Breast epithelium (tissue), 4 donors: ENCODE measurements at places on chromosomes 6 and 20.

GRCh38 chr6:106084989-106085691 lies 996 bp upstream of the PRDM1 start:
- DNase-seq: no peak

DNA sequence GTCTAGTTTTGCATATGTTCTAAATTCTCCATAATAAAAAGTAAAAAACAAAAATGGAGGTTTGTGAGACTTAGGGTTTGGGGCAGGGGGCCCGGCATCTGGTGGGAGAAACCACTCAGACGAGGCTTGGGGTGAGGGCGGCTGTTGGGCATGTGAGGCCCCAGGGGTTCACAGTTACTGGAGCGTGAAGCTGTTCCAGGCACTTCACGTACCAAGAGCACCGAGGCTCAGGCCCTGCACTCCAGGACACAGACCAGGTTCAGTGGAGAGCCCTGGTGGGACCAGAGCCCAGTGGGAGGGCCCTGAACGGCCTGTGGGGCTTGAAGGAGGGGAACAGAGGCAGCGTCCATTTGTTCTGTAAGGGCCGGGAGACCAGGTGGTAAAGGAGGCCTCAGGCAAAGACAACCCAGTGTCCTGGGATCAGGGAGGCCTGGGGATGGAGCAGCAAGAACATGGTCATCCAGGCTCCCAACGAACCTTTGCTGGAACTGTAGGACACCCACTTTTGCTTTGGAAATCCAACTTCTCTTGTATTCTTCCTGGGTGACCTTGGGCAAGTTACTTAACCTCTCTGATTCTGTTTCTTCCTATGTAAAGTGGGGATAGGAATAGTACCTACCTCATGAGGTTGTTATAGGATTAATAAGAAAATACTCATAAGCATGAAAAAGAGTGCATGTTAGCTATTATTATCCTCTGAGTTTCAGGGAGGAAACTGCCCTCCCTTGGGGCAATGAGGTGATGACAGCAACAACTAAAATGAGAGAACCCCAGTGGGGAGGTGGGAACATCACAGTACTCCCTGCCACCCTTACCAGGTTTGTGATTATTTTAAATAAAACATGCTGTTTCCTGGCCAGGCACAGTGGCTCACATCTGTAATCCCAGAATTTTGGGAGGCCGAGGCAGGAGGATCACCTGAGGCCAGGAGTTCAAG lies 1.1 kb upstream of the FGD2 start:
- no peak for DNase-seq

DNA sequence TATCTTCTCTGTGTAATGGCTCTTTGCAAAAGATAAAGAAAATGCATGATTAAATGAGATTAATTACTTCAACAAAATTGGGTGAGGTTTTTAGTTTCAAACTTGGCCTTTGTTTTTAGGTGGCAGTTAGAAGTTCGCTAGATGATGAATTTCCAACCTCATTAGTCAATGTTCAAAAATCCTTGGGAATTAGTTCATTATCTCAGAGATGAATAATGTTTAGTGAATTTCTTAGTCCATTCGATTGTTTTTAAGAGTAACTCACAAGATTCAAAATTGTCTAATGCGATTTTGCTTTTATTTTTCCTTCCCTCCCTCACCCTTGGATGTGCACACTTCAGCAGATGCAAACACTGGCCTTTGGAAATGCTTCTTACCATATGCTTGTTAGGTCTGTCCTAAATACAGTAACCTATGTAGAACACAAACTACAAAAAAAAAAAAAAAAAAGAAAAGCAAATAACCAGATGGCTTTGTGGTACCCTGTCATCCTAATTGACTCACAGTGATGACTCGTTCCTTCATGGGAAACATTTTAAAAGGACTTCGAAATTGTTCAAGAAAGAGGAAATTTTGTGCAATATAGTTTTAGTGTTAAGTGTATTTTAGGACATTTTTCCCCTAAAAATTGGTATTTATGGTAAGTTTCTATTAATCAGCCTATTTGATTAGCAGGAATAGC lies 66.7 kb downstream of the FAM229B start:
- no peak for DNase-seq

- no peak for DNase-seq
Observed at GRCh38 chr6:104608101-104608500, 251.6 kb downstream of the HACE1 start.

DNA sequence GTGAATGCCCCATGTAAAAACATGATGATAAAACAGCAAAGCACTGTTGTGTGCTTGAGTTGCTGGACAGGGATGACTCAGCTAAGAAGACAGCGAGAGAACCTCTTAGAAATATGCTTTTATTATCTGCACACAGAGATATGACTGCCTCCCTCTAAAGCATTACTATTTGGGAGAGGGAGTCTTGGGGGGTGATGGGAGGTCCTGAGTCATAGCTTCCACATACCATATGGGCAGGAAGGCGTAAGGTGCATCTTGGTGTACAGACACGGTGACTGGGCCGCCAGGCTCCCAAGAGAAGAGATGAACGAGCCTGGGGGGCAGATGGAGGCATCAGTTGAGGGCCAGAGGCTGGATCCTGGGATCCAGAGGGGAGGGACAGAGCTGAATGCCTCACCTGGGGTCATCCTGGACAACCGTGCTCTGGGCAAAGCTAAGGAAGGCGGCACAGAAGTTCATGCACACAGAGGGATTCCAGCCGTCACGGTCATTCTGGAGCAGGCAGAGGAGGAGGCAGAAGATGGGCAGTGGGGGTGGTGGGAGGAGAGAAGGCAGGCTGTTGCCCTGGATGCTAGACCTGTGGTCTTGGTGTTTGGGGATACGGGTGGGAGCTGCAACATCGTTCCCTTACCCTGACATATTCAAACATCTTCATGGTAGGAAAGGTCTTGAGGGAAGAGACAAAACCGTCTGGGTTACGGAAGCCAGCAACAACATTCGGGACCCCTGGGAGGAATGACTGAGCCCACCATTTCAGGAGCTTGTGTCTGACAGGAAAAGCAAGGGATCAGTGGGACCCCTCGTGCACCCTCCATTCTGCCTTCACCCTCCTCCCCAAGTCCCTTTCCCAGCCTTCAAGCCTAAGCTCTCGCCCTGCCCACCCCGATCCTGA lies 2.0 kb downstream of the DXO start:
- no peak for DNase-seq

DNA sequence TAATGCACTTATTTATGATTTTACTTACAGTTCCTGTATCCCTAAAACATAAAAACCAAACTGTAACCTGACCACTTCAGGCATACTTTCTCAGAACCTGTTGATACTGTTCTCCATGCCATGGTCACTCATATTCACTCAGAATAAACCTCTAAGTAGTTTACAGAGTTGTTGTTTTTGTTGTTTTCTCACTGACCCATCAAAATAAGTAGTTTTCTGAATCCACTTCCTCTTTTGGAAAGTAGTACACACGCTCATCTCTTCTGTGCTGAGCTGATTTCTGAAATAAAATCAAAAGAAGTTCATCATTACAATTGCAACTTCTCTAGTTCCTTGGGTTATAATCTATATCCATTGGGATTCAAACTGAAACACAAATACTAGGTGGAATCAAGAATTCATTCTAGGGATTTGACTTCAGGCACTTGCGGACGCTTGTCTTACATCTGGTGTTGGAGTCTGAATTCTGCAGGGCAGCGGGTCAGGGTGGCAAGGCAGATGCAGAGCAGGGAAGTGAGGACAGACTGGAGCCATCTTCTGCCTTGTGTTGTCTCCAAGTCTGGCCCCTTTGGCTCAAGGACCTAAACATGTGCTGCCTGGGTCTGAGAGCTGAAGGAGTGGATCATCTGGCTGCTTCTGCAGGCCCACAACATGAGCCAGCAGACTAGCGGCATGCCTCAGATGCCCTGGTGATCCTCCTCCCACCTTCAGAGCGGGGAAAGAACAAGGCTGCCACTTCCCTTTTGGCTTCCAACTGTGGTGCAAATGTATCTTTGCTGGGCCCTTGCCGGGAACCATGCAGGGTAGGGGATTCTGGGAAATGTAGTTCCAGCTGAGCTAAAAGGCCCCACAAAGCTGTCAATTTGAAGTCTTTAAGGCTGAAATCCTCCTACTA lies 167.9 kb upstream of the MYLIP start:
- no peak for DNase-seq

DNA sequence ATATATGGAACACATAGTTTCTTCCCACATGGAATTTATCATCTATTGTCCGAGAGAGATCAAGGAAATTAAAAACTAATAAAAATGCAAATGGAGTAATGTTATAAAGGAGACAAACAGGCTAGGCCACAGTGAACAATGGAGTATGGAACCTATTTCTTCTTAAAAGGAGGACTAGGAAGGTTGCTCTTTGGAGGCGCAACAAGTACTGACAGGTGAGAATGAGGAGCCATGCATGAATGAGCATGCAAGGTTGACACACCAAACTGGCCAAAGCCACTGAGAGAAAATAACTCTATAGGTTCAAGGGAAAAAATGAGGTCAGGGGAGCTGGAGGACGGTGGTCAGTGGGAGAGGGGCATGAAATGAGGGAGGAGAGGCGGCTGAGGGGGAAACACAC lies 40.9 kb downstream of the PSMB1 start:
- no peak for DNase-seq

DNA sequence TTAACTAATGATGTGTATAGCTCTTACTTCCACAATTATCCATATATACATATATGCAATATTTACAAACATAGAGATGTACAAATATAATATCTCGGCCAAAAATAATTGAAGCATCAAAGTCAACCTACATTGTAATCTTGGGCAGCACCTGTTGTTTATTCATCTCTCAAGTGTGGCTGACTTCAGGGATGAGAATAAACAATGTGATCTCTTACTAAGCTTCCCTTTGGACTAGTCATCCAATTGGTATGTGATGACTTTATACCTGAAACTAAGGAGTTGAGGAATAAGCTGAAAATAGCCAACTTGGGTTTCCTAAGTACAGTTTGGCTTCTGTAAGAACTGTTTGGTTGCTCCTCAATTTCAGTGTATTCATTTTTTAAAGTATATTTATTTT lies 256.6 kb downstream of the KHDC1L start:
- no peak for DNase-seq

DNA sequence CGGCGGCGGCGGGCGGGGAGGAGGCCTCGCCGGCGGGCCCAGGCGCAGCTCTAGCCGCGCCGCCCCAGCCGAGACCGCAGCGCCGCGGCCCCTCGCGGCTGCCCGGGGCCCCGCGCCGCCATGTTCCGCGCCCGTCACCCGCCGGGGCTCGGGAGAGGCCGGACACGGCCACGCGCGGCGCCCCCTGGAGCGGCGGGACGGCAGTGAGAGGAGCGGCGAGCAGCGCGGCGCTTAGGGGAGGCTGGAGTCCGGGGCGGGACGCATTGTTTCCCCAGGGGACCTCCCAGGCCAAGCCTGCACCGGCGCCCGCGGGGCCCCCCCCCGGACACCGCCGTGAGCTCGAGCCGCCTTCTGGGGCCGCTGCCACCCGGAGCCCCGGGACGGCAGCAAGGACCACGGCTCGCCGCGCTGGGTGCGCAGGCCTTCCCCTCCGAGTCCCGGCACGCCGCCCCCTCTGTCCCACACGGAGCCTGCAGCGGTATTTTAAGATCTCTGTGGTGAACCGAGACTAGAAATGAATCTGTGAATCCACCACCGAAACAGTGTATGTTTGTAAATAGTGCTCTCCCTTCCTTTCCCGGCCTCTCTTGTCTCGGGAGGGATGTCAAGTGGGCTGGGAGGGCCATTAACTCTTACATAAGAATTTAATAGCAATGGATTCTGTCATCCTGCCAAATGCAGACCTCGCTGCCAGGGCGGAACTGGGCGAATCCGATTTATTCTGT lies 424 bp upstream of the KIF13A start:
- peak; percentile 58 for DNase-seq

GRCh38 chr20:15986690-15987089 lies 586.6 kb downstream of the KIF16B start:
- DNase-seq: no peak

DNA sequence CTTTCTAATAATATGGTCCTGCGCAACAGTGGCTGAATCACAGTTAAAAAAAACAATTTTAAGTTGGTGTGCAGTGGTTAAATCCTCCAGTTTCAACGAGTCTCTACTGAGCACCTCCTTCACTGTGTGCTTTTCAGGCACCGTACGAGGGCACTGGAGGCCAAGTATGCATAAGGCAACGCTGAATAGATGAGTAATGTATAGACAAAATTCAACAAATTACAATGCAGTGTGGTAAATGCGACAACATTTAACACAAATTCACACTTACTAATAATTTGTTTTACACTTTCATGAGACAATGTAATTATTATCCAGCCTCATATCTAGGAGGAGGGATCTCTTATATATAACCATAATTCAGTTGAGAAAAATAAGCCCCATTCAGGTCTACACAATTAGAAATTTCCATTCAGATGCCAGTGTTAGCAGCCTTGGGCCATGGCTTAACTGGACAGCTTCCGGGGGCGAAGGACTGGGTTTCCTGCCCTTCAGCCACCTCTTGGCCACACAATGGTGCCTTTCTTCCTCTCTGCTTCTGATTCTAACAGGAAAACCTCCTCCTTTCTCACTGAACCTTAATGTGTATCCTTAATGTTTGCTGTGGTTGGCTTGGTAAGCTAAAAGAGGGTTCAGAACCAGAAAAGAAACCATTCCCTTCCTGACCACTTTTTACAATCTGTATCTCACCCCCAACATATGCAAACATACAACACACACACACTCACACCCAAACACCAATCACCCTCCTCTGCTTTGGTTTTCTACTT lies 51.9 kb downstream of the B4GALT5 start:
- DNase-seq: no peak

GRCh38 chr20:38651154-38651553 lies 49.5 kb downstream of the ARHGAP40 start:
- no peak for DNase-seq

DNA sequence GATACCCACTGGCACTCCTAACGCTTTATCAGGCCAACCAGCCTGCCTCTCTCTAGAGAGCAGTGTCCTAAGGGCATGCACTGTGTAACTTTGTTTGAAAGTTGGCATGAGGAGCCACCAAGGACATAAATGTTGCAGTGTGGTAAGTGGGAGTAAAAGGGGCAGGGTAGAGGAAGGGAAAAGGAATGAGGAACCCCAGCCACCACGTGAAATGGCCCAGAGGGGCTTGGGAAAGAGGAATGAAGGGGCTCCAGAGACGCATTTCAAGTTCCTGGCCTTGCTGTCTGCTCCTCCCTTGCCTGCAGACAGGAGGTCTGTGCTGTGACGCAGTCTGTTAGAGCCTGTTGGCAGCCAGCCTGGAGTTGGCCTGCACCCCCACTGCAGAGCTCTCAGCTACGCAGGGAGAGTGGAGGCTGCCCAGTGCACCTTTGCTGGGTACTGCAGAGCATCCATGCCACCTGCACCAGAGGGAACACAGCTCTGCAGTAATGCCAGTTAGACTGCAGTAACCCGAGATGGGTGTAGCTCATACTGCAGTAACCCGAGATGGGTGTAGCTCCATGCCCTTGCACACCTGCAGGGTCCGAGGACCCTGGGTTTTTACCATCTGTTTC lies 86.8 kb upstream of the SNAP25 start:
- no peak for DNase-seq

GRCh38 chr6:110233770-110234374 lies 53.6 kb downstream of the CDC40 start:
- DNase-seq: no peak

- no peak for DNase-seq
Observed at GRCh38 chr6:142714951-142715785, 229.8 kb downstream of the HIVEP2 start.

GRCh38 chr6:89555806-89556205 lies 82.7 kb downstream of the LYRM2 start:
- no peak for DNase-seq
